ENCODE measurements at places on chromosomes 11 and 22.

DNA sequence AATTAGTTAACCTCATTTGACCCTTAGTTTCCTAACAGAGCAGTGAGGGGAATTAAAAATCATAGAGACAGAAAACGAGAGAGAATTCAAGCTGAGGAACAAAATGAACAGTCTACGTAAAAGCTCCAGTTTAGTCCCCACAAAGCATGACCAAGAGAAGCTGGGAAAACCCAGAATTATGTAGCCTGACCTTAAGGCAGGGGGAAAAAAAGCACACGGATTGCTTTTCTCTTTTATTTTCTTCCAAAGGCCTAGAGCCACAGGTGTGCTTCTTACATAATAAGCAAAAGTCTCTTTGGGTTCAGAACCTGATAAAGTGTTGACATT is 514 bp upstream of the AMBRA1 start:
- H3K27ac ChIP-seq, result peak overlapping the region; percentile 67
- DNase-seq, result no peak
- H3K4me3 ChIP-seq, result peak overlapping the region; percentile 79
- H3K4me1 ChIP-seq, result peaks cover 18% of the 10 kb centered on the region

GRCh38 chr11:88064097-88064705 is 111.0 kb downstream of the RAB38 start:
- H3K27me3 ChIP-seq, result no peaks in the 10 kb centered on the region
- no peaks in the 10 kb centered on the region for H3K4me1 ChIP-seq
- DNase-seq, result no peak
- H3K36me3 ChIP-seq, result no peaks in the 10 kb centered on the region
- H3K4me3 ChIP-seq, result no peak overlapping the region

DNA sequence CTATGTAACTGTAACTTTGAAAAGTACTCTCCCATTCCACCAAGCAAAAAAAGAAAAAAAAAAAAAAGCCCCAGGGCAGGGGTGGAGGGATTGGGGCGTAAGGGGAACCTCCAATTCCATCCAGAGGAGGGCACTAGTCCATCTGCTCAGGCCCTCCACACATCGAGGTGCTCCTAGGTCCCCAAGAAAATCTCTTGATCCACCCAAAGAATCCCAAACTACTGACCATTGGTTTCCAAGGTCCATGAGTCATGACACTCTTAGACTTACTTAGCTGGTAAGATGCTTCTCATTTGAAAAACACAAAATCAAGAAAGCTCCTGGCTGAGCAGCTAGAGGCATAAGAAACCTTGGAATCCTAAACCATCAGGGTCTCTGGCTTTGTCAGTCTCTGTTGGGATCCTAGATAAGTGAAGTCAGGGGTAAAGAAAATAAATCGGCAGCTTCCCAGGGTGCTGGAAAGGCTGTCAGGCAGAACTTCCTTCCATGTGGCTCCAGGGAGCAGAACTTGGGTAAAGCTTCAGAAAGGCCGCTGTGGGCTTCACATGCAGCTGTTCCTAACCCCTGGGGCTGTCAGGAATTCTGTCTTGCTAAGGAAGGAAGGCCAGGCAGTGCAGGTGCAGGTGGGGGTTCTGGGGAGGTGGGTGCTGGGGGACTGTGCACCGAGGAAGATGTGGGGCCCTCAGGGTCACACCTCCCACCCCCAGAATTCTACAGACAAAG is 49.4 kb upstream of the ADA2 start:
- H3K27me3 ChIP-seq, result no peaks in the 10 kb centered on the region
- no peaks in the 10 kb centered on the region for H3K4me1 ChIP-seq
- H3K27ac ChIP-seq, result no peak overlapping the region
- no peaks in the 10 kb centered on the region for H3K36me3 ChIP-seq
- DNase-seq, result no peak

DNA sequence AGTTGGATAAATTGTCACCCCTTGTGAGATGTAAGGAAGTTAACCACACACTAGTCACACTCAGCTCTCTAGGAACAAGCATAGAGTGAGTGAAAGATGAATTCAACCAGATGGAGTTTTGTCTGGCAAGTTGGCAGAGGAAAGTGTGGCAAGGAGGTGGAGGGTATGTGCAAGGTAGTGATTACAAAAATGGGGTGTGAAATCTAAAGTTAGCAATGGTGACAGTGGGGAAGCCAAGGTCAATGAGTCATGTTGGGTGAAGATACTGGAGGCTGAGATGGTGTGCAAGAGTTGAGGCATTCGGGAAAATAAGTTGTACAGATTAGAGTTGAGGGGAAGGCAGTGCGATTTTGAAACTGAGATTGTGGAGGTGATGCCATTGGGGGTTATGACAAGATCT is 33.7 kb downstream of the MRGPRX2 start:
- no peaks in the 10 kb centered on the region for H3K36me3 ChIP-seq
- H3K27me3 ChIP-seq, result no peaks in the 10 kb centered on the region
- H3K27ac ChIP-seq, result no peak overlapping the region

- no peak overlapping the region for H3K4me3 ChIP-seq
- H3K27me3 ChIP-seq, result no peaks in the 10 kb centered on the region
- peaks cover 11% of the 10 kb centered on the region for H3K36me3 ChIP-seq
- H3K4me1 ChIP-seq, result peaks cover 18% of the 10 kb centered on the region
- H3K27ac ChIP-seq, result peak overlapping the region; percentile 25
Observed at GRCh38 chr22:21443057-21443734, 24.0 kb upstream of the TMEM191C start.

GRCh38 chr11:93084727-93085505 is 112.9 kb downstream of the SLC36A4 start:
- H3K27me3 ChIP-seq, result no peaks in the 10 kb centered on the region
- H3K27ac ChIP-seq, result no peak overlapping the region
- H3K4me1 ChIP-seq, result peaks cover 2% of the 10 kb centered on the region
- no peaks in the 10 kb centered on the region for H3K36me3 ChIP-seq
- peak; percentile 29 for DNase-seq

- peaks cover 19% of the 10 kb centered on the region for H3K36me3 ChIP-seq
- H3K4me1 ChIP-seq, result peaks cover 3% of the 10 kb centered on the region
- H3K4me3 ChIP-seq, result no peak overlapping the region
- no peaks in the 10 kb centered on the region for H3K27me3 ChIP-seq
- no peak for DNase-seq
Observed at GRCh38 chr22:31447337-31447736, 42.3 kb downstream of the EIF4ENIF1 start.

DNA sequence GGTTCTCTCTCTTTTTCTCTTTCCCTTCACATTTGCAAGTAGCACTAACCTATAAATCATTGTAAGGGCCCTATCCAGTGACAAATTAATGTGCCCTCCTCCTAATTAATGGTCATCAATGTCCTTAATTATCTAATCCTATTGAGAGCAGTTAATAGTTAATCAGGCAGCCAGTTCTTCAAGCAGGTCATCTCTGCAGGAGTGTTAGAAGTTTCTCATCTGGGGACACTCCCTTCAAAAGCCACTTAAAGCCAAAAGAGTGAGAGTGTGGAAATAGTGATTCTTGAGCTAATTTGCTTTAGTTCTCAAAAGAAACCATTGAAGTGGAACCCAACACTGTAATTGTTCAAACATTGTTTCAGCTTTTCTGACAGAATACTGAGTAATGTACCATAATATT is 141.6 kb downstream of the ELP4 start:
- no peaks in the 10 kb centered on the region for H3K4me1 ChIP-seq
- no peaks in the 10 kb centered on the region for H3K27me3 ChIP-seq
- no peak overlapping the region for H3K27ac ChIP-seq

- no peak overlapping the region for H3K27ac ChIP-seq
- H3K4me1 ChIP-seq, result no peaks in the 10 kb centered on the region
- DNase-seq, result no peak
- H3K36me3 ChIP-seq, result no peaks in the 10 kb centered on the region
Observed at GRCh38 chr22:21020802-21021429, 6.0 kb downstream of the P2RX6 start.

- no peak for DNase-seq
- H3K27ac ChIP-seq, result no peak overlapping the region
- peaks cover 5% of the 10 kb centered on the region for H3K4me1 ChIP-seq
- H3K36me3 ChIP-seq, result no peaks in the 10 kb centered on the region
- H3K27me3 ChIP-seq, result no peaks in the 10 kb centered on the region
- no peak overlapping the region for H3K4me3 ChIP-seq
Observed at GRCh38 chr11:88555018-88555828, 217.7 kb upstream of the CTSC start.

GRCh38 chr11:131975619-131976018 is 605.2 kb downstream of the NTM start:
- no peaks in the 10 kb centered on the region for H3K27me3 ChIP-seq
- DNase-seq, result no peak
- no peaks in the 10 kb centered on the region for H3K36me3 ChIP-seq
- no peaks in the 10 kb centered on the region for H3K4me1 ChIP-seq

GRCh38 chr11:67356864-67357561 is 3.7 kb upstream of the POLD4 start:
- H3K4me1 ChIP-seq, result peaks cover 26% of the 10 kb centered on the region
- H3K27ac ChIP-seq, result peak overlapping the region; percentile 99
- DNase-seq, result peak; percentile 77
- no peak overlapping the region for H3K4me3 ChIP-seq

- no peaks in the 10 kb centered on the region for H3K36me3 ChIP-seq
- no peak overlapping the region for H3K27ac ChIP-seq
- H3K4me1 ChIP-seq, result no peaks in the 10 kb centered on the region
- DNase-seq, result no peak
- H3K27me3 ChIP-seq, result no peaks in the 10 kb centered on the region
Observed at GRCh38 chr11:26820739-26821138, 98.9 kb upstream of the SLC5A12 start.

- H3K27me3 ChIP-seq, result no peaks in the 10 kb centered on the region
- peak overlapping the region; percentile 40 for H3K27ac ChIP-seq
- DNase-seq, result no peak
- no peak overlapping the region for H3K4me3 ChIP-seq
- peaks cover 16% of the 10 kb centered on the region for H3K4me1 ChIP-seq
Observed at GRCh38 chr11:122229078-122229477, 113.1 kb upstream of the BLID start.

DNA sequence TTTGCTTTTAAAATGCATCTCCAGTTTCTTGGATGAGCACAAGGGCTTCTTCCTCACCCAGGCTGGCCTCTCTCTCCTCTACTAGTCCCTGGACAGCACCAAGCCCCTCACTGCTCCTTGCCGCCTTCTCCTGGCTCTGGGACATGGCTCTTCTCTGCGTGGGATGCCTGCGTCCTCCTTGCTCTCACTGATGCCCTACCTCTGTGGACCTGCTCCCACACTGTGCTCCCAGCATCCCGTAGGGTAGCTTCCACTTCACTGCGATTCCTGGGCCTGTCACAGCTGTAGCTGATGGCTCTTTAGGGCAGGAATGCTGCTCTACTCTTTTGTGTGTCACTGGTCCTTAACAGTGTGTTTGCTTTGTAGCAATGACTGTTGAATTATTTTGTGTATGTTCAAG is 136.3 kb downstream of the SNX19 start:
- H3K4me3 ChIP-seq, result no peak overlapping the region
- H3K27me3 ChIP-seq, result no peaks in the 10 kb centered on the region
- H3K27ac ChIP-seq, result no peak overlapping the region

DNA sequence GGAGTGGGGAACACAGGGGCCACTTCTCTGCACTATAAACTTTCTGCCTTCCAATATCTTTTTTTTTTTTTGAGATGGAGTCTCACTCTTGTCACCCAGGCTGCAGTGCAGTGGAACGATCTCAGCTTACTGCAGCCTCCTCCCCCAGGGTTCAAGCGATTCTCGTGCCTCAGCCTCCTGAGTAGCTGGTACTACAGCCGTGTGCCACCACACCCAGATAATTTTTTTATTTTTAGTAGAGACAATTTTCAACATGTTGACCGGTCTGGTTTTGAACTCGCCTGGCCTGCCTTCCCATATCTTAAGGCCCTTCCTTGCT is 1.7 kb downstream of the SLC3A2 start:
- peak overlapping the region; percentile 94 for H3K4me3 ChIP-seq
- H3K4me1 ChIP-seq, result peaks cover 33% of the 10 kb centered on the region
- DNase-seq, result no peak
- peak overlapping the region; percentile 96 for H3K27ac ChIP-seq
- peaks cover 47% of the 10 kb centered on the region for H3K36me3 ChIP-seq
- H3K27me3 ChIP-seq, result no peaks in the 10 kb centered on the region

DNA sequence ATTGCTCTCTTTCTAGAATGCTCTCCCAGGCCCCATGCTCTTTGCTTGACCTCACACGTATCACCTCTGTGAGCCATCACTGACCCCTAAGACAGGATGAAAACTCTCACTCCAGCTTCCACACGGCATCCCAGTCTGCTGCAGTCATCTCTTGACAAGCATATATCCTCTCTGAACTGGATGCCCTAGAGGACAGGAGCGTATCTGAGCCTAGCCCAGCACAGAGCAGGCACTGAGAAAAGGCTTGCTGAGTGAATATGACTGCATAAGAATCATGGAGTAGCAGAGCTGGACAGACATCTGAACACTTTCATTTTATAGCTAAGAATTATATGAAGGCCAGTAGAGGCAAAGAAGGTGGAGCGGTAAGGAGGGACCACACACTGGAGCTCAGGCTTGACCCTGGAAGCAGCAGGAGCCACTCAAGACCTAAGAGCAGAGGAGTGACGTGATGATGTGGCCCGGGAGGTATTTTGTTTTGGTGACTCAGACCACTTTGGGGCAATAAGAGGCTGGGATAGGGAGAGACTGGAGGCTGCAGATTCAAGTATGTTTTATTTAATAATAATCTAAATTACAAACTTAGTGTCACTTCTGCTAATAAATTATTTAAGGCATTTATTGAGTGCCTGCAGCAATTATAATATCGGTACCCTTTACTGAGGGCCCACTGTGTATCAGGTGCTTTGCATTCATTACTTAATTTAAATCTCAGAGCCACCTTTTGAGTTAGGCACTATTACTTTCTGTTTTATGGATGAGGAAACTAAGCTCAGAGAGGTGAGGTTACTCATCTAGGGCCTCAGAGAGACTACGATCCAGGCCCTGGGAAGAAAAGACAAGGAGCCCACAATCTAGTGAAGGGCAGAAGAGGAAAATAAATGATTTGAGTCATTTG is 42.6 kb downstream of the MAP6 start:
- no peak overlapping the region for H3K4me3 ChIP-seq
- no peak for DNase-seq
- no peaks in the 10 kb centered on the region for H3K27me3 ChIP-seq
- H3K4me1 ChIP-seq, result no peaks in the 10 kb centered on the region

DNA sequence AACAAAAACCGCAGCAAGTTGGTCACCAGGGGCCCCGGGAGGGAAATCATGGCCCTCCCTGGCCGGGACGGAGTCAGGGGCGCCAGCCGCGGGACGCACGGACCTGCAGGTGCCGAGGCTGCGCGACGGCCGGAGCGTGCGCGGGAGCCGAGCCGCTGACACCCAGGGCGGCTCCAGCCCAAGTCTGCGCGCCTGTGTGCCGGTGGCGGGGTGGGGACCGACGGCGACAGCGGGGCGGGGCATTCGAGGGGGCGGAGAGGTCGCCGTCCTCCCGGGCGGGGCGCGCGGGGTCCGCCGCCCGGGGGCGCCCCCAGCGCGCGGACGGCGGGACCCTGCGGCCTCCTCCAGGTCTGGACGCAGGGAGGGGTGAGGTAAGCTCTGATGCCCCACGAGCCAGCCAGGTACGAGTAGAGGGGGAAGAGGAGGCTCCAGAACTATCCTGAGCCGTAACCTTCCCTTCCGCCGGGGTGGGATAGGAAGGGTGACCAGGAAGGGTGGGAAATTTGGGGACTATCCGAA is at the start of gene ESAM:
TSS of gene ESAM (minus strand) at position 186 of the 519 bp plus-strand sequence. CDS start at position 50, 136 bp downstream.
- H3K4me1 ChIP-seq, result peaks cover 63% of the 10 kb centered on the region
- no peaks in the 10 kb centered on the region for H3K36me3 ChIP-seq
- peak within 1 kb of the TSS; percentile 89 for H3K27ac ChIP-seq
- H3K27me3 ChIP-seq, result no peaks in the 10 kb centered on the region

Measured in thyroid gland (tissue), 4 donors.